ENCODE measurements at places on chromosomes 12 and 14.

DNA sequence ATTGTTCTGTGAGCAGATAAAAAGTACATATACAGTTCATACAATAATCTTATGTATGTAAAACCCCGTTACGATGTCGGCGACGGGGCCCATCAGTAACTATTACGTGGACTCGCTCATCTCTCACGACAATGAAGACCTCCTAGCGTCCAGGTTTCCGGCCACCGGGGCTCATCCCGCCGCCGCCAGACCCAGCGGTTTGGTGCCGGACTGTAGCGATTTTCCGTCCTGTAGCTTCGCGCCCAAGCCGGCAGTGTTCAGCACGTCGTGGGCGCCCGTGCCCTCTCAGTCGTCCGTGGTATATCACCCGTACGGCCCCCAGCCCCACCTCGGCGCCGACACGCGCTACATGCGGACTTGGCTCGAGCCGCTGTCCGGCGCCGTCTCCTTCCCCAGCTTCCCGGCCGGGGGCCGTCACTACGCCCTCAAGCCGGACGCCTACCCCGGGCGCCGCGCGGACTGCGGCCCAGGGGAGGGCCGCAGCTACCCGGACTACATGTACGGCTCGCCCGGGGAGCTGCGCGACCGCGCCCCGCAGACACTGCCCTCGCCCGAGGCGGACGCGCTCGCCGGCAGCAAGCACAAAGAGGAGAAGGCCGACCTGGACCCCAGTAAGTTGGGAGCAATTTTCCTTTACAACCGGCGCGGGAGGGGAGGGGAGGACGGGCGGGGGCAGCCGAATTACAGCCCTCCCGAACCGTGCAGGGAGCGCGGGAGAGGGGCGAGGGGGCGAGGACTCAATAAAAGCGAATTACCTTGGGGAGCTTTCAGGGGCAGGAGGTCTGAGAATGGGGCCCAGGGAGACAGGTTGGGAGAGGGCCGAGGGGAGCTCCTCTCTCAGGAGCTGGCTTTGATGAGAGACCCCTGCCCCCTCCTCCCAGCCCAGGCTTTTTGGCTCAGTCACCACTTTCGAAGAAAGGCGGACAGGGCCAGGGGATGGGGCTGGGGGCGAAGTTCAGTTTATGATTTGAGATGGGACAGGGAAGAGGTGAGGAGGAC lies at the start of gene HOXC9:
TSS of gene HOXC9 (plus strand) at position 46 of the 999 bp plus-strand sequence. CDS start at position 74, 28 bp downstream.
- no peak for DNase-seq

GRCh38 chr14:33836203-33836899 lies 114.5 kb downstream of the EGLN3 start:
- DNase-seq = no peak

- DNase-seq = no peak
Observed at GRCh38 chr14:96735526-96735925, 61.7 kb upstream of the VRK1 start.

GRCh38 chr14:73736842-73737241 lies 22.7 kb upstream of the PNMA1 start:
- DNase-seq = no peak

DNA sequence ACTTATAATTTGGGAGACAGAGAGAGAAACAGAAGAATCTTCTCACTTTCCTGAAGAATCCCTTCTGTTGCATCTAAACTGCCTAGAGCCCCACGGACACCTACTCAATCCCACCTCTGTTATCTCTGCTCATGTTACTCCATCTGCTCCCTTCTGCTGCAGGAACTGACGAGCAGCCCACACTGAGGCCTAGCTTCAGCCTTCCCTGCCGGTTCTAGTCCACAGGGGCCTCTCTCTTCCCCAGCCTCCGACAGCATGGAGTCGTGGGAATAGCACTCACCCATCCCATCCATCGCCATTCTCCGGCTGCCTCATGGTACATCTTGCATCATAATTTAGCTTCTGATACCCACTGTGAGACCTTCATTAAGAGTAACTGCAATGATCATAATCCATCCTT lies 4.0 kb downstream of the RAB15 start:
- DNase-seq = no peak

GRCh38 chr14:34087571-34087970 lies 136.7 kb upstream of the EGLN3 start:
- no peak for DNase-seq

DNA sequence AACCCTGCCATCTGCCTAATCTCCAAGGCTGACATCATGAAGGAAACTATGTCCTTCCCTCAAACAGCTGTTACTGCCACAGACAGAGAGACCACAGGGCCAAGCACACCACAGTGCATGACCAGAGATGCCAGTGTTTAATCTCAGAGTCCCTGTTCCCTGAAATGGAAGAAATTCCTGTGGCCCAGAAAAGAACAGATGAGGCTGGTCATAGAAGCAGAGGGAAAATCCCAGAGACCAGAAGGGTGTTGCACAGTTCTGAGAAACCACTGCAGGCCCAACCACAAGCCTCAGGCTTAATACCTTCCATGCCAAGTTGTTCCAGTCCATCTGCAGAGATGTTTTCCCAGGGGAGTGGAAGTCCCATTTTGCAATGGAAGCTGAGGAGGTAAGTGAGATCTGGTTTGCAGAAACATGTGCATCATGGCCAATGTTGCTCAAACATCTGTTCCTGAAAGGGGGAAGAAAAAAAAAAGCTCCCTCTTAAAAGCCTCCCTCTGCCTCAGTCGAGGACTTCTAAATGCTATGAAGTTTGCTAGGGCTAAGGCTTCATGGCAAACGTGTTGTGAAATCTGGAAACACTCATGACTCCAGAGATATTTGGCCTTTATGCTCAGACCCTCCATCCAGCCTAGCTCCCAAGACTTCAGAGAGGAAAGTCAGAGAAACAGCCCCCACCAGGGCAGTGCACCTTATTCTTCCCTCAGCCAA lies 98.6 kb downstream of the SCARB1 start:
- DNase-seq = no peak

- DNase-seq = no peak
Observed at GRCh38 chr14:51176839-51177238, 63.2 kb upstream of the TMX1 start.

GRCh38 chr14:65156568-65157366 lies 54.5 kb upstream of the MAX start:
- DNase-seq = peak; percentile 48

DNA sequence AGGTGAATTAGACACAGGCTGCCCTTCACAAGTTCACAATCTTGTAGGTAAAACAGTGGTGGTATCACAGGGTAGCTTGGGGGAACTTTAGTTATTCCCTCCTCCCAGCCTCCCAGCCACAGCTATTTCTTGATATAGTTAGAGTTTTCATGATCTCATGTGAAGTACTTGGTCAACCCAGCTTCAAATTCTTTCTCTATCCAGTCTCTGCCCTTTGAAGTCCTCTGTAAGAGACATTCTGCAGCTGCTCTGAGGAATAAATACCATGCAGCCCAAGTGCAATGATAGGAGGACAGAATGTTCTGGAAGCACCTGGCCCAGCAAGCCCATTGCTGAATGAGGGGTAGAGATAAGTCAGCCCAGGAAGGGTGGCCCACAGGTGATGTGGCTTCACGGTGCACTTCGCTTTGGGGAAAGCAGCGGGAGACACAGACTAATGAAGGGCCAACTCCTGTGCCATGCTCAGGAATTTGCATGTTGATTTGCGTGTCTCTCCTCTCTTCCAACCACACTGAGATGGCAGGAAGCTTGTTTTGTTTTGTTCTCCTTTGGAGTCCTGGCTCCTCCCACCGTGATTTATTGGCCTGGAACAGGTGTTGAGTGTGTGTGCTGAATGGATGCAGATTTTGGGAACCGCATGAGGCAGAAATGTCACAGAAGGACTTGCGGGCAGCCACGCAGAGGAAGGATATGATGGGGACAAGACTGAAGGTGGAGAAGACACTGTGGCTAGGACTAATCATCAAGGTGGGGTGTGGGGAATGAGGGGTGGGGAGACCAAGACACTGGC lies 8.0 kb upstream of the TXNRD1 start:
- DNase-seq = no peak

GRCh38 chr14:86799244-86799647 lies 1193.7 kb downstream of the GALC start:
- peak; percentile 55 for DNase-seq

- no peak for DNase-seq
Observed at GRCh38 chr12:91885851-91886731, 259.6 kb downstream of the BTG1 start.

DNA sequence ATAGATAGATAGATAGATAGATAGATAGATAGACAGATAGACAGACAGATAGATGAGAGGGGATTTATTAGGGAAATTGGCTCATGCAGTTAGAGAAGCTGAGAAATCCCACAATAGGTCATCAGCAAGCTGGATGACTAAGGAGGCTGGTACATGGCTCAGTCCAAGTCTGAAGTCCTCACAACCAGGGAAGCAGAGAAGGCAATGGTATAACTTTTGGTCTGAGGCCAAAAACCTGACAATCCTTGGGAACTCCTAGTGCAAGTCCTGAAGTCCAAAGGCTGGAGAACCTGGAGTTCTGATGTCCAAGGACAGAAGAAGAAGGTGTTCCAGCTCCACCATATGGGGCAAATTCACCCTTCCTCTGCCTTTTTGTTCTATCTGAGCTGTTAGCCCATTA lies 517.6 kb upstream of the ATP2B1 start:
- DNase-seq = no peak

DNA sequence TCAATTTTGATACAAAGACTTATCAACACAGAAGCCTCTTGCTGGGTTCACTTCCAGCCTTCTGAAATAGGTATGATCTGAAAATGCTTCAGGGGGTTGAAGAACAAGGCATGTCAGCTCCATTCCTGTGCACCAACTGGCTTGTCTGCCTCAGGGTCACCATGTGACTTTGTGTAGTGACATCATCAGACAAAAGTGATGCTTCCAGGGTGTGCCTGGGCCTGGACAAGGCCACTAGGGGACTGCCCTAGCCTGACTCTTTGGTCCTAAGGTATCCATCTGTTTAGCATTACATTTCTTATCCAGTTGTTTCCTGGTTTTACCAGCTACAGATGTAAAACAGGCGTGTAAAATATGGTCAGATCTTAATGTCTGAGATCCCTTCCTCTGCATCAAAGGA lies 155.6 kb downstream of the CAND1 start:
- DNase-seq = no peak

GRCh38 chr12:114476159-114476558 lies 70.2 kb upstream of the TBX5 start:
- no peak for DNase-seq

GRCh38 chr12:112097641-112098040 lies 10.9 kb downstream of the NAA25 start:
- DNase-seq = peak; percentile 18

DNA sequence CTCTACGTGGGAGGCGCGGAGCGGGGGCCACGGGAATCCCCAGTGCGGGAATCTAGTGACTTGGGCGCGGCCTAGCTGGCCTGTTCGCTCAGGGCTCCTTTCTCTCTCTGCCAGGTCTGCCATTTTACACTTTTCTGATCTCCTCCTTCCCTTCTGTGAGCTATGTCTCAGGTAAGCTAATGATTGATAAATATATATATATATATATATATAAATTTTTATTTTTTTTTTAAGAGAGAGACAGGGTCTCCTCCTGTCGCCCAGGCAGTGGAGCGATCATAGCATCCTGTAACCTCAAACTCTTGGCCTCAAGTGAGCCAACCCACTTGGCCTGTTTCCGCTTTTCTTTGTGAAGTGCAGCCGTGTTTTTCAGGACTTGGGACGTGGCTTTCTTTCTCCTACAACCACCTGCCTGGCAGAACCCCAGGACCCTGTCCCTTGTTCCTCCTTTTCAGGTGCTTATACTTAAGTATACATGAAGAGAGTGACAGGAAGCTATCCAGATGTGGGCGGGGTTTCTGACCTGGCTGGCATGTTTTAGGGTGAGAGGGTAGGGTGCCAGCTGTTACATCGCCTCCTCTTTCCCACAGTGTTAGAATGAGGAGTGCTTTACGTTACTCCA lies 547 bp downstream of the ZNF140 start:
- DNase-seq = no peak

DNA sequence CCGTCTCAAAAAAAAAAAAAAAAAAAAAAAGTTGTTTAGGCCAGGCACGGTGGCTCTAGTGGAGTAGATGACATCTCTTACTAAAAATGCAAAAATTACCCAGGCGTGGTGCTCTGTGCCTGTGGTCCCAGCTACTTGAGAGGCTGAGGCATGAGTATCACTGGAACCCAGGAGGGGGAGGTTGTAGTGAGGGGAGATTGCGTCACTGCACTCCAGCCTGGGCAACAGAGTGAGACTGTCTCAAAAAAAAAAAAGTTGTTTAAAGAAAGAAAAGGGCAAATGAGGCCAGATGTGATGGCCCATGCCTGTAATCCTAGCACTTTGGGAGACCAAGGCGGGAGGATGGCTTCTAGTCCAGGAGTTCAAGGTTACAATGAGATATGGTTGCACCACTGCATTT lies 36.6 kb upstream of the SPPL3 start:
- DNase-seq = no peak

GRCh38 chr14:33375786-33376185 lies 437.1 kb downstream of the NPAS3 start:
- no peak for DNase-seq

DNA sequence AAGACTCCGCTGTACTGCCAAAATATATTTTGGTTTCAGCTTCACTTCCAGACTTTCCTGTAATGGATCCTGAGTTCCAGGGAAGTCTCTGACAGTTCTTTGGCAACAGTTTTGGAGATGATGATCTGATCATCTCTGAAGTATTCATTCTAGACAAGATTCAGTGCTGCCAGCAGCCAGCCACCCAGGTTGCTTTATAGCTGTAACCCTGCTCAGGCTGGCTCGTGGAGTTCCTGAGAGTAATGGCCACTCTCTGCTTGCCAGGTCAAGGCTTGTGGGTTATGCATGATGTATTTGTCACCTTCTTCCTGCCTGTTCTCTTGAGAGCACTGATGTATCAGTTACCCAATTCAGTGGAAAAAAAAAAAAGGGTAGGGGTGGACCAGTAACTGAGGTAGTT lies 124.3 kb downstream of the PPHLN1 start:
- DNase-seq = no peak

DNA sequence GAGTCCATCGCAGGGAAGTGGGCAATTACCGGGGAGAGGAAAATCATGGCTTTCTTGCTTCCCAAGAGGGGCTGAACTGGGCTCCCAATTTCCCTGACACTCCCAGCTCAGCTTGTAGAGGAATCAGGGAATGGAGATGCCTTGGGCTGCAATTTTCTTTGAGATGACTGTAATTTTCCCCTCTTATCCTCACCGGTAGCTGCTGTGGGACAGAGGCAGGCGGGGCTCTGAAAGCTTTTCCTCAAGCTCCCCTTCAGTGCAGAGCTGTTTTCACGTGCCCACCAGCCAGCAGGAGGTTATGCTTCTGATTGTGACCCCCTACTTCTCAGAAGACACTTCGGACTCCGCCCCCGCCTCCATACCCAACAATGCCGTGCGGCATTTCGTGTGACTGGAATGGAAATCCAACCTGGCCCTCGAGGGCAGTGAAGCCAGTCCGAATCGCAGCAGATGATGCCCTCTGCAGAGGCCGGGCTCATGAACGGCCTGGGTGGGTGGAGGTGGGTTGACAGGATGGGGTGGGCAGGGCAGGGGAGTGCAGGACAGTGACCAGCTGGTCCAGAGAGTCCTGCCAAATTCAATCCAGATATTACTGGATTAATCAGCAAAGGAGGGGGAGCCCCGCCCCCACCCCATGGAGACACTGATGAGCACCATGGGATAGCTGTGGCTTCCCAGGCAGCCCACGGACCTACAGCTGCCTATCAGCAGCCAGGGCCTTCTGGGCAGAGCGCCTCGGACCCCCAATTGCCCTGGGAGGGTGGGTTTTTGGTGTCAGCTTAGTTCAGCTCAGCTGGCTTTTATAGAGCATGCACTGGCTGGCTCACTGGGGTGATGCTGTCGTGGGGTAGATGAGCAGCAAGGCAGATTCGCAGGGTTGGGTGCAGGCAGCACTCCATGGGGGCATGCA lies 37.6 kb downstream of the RTL1 start:
- DNase-seq = no peak
